ENCODE measurements at places on chromosomes 16 and 17.
A peak's percentile ranks its signal among the peaks of the same experiment; 100 is the strongest.

DNA sequence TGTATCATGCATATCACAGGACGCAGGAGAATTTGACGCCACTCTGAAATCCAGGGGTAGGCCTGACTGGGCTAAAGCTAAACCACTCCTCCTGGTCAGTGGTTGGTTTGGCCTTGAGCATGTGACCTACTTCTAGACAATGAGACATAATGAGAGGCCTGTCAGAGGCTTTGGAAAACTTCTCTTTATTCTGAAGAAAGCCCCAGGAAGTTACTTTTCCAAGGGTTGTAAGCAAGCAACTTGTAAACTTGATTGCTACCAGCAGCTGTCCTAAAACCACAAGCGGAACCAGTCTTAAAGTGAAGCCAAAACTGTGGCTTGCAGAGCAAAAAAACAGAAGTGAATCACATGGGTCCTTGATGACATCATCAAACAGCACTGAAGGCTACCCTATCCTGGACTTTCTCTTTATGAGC, 138.2 kb upstream of the COX10 start:
- peak; percentile 21 for DNase-seq

GRCh38 chr16:52834736-52835465, 217.8 kb downstream of the CHD9NB start:
- DNase-seq, result no peak

GRCh38 chr16:29848420-29849297, 14.4 kb downstream of the CDIPT start:
- DNase-seq, result peak; percentile 81

- DNase-seq, result no peak
Measured at GRCh38 chr16:533391-534123, 6.0 kb downstream of the CAPN15 start.

GRCh38 chr17:18319604-18320256, 4.6 kb downstream of the SMCR8 start:
- no peak for DNase-seq

DNA sequence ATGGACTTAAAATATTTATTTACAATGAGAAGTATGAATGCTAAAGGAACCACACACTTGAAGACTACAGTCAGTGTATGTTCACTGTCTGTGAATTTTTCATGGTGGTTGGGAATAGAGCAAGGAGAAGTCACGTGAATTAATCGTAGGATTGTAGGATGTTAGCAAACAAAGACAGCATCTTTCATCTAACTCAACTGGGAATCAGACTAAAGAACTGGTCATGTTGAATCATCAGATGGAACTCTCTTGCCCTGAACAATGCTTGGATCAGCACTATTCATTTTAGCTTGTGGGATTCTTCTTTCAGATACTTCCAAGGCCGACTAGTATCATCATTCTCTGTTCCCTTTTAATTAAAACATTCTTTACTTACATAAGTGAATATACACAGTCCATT, 18.1 kb downstream of the KCNJ2 start:
- DNase-seq, result no peak

DNA sequence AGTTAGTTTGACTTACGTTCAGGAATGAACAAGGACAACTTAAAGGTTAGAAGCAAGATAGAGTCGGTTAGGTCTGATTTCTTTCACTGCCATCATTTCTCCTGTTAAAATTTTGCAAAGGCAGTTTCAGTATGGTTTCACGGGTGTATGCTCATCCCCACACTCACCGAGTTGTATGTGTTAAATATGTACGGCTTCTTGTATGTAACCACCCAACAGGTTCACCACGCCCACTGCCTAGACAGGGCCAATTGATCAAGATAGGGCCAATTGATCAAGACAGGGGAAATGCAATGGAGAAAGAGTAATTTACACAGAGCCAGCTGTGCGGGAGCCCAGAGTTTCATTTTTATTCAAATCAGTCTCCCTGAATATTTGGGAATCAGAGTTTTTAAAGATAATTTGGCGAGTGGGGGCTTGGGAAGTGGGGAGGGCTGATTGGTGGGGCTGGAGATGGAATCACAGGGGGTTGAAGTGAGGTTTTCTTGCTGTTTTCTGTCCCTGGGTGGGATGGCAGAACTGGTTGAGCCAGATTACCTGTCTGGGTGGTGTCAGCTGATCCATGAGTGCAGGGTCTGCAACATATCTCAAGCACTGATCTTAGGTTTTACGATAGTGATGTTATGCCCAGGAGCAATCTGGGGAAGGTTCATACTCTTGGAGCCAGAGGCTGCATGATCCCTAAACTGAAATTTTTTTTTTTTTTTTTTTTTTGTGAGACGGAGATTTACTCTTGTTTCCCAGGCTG, 62.4 kb upstream of the PLCG2 start:
- DNase-seq, result peak; percentile 11

DNA sequence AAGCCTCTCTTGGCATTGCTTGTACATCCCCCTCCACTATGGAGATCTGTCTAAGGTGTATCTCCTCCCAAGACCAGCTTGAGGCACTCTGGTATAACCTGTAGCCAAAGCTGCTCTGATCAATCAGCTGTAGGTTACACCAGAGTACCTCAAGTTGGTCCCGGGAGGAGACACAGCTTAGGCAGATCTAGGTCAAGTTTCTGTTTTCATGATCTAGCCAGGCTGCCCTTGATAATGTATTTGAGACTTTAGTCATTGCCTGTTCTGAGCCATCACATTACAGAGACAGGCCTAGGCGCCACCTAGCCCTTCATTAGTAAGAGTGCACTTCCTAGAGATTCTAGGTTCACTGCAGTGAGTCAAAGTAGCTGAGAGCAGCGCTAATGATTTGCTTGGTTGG, 31.4 kb downstream of the ASGR1 start:
- DNase-seq, result no peak

GRCh38 chr17:46138473-46138872, 54.8 kb downstream of the KANSL1 start:
- no peak for DNase-seq

- no peak for DNase-seq
Measured at GRCh38 chr16:14307059-14307526, 236.0 kb downstream of the MRTFB start.

DNA sequence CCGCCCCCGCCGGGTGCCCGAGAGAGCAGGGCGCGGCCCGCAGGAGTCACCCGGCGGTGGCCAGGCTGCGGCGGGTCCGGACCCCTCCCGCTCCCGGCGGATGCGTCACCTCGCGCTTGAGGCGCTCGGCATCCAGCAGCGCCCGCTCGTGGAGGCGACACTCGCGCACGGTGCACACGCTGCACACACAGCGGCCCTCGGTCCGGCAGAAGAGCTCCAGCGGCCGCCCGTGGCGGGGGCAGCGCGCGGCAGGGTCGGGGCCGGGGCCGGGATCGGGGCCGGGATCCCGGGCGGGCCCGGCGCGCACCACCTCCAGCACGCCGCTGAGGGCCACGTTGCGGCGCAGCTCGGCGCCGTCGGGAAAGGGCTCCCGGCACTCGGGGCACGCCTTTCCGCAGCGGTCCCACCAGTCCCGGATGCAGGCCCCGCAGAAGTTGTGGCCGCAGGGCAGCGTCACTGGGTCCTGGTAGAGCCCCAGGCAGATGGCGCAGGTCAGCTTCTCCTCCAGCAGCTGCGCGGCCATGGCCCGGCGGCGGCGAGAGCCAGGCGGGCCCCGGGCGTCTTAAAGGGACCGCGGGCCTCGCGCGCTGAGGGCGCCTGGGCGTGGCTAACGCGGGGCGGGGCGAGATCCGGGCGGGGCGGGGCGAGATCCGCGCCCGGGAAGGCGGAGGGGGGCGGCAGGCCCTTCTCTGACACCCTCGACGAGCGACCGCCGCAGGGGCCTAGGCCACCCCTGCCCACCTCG, at the start of gene TRIM65:
Gene TRIM65, minus strand, starts transcription at position 537 of the 745 bp plus-strand sequence. Its CDS starts 14 bp downstream, at position 523.
- peak; percentile 77 for DNase-seq

- no peak for DNase-seq
Measured at GRCh38 chr17:50364715-50365114, 8.3 kb downstream of the MRPL27 start.

DNA sequence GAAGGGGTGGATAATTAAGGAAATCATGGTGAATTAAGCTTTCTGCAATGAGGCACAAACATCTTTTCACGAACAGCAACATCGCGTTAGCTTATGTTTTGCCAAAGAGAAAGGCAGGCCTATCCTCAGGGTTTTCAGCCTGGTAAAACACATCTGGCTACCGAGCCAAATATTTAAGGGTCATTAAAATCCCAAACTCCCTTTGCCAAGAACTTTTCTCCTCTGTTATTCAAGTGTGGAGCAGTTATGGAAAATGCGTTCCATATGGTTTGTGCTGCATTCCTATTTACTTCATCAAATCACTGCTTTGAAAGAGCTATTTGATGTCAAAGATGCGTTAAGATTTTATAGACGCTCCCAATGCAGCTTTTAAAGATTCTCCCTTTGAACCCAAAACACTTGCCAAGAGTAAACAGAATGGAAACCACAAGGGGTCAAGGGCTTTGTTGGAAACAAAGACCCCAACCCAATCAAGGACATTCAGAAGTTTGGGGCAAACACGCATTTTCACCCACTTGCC, 308.3 kb upstream of the CDH5 start:
- no peak for DNase-seq

- no peak for DNase-seq
Measured at GRCh38 chr17:15920758-15921239, 24.1 kb upstream of the ADORA2B start.

- no peak for DNase-seq
Measured at GRCh38 chr17:44661835-44662234, 5.6 kb downstream of the MEIOC start.

DNA sequence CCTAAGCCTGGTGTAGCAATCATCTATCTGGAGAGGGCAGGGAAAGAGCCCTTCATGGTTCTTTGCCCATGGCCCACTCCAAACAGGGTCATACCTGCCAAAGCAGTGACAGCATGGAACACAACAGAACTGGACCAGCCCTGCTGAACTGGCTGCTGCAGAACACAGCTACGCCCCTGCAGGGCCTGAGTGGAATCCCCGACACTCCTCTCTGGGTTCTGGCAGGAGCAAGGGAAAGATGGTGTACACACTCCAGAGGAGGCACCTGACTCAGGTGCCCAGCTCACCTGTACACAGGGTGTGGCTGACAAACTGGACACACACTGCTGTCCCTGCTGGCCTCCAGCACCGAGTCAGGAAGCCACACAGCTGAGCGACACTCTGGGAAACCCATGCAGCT, 19.8 kb downstream of the MIEF2 start:
- DNase-seq, result no peak

DNA sequence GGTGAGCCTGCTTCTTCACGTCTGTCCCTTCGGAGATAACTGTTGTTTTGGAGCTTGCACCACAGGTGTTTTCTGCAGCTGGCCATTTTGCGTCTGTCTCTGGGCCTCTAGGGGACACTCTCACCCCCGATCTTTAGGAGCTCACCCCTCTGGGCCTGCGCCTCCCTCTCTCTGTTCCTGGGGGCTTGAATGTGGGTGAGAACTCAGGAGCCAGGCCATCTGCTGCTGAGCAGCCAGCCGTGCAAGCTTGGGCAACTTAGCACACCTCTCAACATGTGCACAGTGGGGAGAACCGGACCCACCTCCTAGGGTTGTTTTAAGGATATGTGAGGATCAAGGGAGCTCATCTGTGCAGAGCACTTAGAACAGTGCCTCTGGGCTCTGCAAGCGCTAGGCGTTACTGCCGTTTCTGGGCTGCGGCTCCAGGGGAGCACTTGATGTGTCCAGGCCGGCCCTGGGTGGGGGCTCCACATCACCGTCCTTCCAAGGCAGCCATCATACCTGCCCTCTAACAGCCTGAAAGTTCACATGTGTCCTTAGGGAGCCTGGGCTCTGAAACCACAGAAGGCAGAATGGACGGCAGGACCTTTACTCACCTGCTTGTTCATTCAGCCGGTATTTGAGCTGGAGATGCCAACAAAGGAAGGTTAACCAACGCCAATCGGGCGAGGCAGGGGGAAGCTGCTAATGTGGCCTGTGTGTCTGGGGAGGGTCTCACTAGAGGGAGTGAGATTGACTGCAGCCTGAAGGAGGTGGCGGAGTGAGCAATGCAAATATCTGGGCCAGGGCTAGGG, 66.3 kb downstream of the MRC2 start:
- DNase-seq, result no peak

DNA sequence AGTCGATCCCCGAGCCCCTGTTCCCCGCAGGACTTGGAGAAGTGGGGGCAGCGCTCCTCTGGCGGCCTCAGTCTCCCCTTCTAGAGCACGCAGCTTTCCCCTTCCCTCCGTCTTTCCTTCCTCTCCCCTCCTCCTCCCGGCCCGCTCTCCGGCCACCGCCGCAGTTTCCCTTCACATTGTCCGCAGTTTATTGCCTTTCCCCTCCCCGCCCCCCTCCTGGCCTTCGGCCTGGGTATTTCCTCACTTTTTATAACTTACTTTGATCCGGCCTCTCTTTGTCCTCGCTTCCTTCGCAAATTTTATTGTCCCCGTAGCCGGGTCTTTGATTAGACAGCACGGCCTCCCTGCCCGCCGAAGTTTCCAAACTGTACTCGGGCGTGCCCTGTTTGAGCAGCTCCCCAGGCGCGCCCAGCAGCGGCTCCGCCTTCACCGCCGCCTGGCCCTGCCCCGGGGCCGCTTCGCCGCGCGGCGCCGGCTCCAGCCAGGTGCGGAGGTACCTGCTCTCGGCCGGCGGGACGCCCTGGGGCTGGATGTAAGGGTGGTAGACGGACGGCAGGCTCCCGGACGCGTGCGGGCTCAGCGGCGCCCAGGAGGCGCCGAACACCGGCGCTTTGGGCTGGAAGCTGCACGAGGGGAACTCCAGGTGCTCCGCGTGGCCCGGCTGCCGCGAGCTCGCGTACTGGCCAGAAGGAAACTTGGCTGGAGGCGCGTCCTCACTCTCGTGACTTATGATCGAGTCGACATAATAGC, 488 bp downstream of the HOXB9 start:
- DNase-seq, result no peak

DNA sequence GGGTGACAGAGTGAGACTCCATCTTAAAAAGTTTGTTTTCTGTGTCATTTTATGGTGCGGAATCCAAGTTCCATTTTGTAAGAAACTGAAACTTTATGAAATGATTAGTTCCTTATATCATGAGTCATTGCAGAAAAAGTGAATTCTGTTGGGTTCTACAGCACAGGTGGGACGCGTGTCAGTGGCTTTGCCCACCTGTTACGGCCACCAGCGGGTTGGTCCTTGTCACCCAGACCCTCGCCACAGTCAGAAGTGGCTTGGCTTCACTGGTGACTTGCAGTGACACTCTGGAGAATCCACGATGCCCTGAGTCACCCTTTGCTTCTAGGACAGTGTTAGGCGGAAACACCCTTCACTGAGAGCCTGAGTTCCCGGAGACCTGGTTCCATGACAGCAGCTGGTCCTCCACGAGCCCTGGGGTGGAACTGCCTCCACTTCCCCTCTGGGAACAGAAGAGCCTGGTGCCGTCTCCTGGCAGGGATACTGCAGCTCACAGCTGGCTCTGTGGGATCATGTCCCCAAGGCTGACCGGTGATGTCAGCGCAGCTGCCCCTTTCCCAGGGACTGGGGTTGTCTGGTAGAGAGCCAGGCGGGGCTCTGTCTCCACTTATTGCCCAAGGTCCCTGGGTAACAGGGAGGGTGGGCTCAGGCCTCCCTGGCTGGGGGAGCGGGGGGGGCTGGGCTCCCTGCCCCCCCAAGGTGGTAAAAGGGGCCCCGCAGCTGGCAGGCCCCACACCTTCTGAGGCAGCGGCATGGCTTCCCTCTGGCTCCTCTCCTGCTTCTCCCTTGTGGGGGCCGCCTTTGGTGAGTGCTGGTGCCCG, at the start of gene CTRB1:
Gene CTRB1, plus strand, starts transcription at position 733 of the 821 bp plus-strand sequence. Its CDS starts 20 bp downstream, at position 753.
- DNase-seq, result no peak

- DNase-seq, result no peak
Measured at GRCh38 chr16:87305505-87306391, 11.4 kb downstream of the C16orf95 start.

- no peak for DNase-seq
Measured at GRCh38 chr16:57007530-57007929, 18.2 kb downstream of the NLRC5 start.

- no peak for DNase-seq
Measured at GRCh38 chr17:31060791-31061550, 33.8 kb upstream of the NF1 start.
